ENCODE measurements at places on chromosomes 3 and 15.

- peak; percentile 16 for DNase-seq
Measured at GRCh38 chr3:78666470-78666800, 1101.4 kb downstream of the ROBO1 start.

DNA sequence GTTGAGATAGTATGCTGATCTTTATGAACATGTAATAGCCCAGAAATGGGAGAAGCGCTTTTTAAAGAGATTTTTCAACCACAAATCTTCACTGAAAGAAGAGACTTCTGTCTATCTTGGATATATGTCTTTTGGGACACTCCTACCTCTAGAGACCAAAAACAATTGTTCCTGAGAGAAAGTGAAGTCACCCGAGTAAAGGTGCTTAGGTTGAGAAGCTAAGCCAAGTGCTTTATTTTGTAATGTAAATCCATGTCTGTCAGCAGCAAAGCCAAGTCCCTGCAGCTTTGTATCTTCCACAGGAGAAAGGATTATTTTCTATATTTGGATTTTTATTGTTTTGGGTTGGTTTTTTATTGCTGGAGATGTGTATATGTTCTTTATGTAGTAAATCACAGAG lies 32.1 kb upstream of the B3GALNT1 start:
- DNase-seq: no peak

DNA sequence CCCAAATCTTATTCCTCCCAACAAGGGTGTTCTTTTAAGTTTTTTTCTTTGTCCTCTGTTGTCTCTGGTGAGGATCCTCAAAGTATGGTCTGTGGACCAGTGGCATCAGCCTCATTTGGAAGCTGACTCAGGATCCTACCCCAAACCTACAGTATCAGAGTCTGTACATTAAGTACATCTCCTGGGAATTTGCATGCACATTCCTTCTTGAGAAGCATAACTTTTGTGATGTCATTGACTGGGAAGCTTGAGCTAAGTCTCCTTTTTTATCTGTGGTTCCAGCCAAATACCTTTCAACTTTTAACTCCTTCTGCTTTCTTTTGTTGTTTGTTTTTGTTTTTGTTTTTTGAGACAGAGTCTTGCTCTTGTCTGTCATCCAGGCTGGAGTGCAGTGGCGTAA lies 40.5 kb downstream of the ARMC8 start:
- DNase-seq: peak; percentile 71

DNA sequence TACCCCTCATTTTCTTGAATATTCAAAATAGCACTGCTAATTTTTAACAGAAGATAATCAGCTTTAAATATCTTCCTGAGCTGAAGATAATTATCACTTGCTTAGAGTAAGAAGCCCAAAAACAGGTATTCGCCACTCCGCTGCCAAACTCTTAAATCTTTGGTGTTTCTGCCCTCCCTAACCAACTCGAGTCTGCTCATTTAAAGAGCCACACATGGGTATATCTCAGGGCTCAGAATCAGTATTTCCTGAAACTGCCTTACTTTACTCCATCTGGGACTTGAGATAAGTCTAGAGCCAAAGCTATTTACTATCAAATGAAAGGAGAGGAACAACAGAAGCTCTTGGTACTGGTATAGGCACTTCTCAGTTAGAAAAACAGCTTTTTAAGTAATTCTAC lies 10.8 kb downstream of the PDCD10 start:
- no peak for DNase-seq

DNA sequence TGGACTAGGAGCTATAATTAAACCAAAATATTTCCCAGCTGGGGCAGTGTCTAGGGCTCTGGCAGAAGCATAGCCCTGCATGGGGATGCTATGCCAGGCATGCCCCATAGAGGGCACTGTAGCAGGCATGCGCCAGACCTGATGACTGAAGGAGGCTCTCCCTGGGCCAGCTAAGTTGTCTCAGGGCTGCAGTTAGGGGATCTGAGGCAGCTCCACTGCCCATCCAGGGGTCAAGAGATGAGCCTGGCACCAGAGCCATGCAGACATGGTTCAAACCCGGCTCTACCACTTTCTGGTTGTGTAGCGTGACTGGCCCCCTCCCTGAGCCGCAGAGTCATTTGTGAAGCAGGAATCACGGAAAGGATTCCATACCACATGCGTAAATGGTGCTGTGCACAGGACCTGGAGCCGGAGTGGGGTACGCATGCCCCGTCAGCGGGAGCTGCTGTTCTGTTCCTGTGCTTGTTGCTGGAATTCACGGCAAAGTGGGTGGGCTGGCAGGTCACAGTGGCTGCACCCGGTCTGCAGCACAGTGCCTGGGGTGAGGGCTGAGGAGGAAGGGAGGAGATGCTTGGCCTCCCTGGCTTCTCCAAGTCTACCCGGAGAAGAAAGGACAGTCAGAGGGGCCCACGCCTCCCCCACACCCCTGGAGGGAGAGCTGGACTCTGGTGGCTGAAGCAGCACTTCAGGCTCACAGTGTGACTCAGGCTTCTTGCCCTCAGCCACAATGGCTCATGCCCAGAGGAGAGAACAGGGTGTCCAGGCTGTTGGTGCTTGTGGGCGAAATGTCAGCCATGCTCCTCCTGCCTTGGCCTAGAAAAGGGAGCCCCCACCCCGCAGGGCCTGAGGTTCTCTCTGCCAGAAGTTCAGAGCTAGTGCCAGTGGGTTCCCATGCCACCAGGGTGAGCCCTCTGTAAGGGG lies 43.1 kb downstream of the DNASE1L3 start:
- DNase-seq: peak; percentile 79

GRCh38 chr3:60847791-60848190 lies 403.5 kb downstream of the FHIT start:
- no peak for DNase-seq

All from fibroblast of pulmonary artery (primary cell).